ENCODE measurements at places on chromosomes 5 and 9. TPM values are rescaled to one million over a fixed set of nuclear protein-coding genes. Genes with fewer than 3 reads are reported as not detected.

DNA sequence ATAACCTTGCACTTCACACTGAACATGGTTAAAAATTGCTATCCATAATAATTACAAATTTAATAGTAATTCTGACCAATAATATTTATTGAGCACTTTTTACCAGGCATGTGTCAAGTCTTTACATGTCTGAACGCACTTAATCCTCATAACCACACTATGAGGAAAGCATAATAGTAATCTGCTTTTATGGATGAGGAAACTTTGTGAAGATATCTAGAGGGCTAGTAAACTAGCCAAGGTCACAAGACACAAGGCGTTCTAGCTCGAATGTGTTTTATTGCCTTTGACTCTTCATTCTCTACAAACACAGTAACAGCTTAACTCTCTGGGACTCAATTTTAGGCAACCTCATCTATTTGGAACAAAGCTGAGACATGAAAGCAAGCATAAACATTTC, 205.1 kb downstream of the ARHGEF28 start:
- DNase-seq = no peak

- no peak for DNase-seq
These were observed 8.8 kb upstream of the WDR5 start for GRCh38 chr9:134127065-134127580.

DNA sequence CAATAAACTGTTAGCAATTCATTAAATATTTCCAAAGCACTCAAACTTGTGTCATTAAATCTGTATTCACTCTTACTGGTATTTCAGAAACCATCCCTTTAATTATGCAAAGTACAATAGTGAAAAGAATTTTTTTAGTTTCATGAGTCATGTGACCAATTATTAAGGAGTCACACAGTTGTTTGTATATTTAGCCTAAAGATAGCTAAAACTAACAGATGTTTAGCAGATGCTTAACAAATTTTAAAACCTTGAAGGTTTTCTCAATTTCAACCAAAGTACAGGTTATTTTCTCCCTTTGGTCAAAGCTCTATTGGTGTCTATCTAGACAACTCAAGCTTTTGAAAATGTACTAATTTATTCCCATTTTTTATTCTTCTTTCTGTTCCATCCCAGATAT, 44.1 kb downstream of the PJA2 start:
- DNase-seq = no peak

- no peak for DNase-seq
These were observed 187.8 kb downstream of the DEPDC1B start for GRCh38 chr5:60512117-60512516.

DNA sequence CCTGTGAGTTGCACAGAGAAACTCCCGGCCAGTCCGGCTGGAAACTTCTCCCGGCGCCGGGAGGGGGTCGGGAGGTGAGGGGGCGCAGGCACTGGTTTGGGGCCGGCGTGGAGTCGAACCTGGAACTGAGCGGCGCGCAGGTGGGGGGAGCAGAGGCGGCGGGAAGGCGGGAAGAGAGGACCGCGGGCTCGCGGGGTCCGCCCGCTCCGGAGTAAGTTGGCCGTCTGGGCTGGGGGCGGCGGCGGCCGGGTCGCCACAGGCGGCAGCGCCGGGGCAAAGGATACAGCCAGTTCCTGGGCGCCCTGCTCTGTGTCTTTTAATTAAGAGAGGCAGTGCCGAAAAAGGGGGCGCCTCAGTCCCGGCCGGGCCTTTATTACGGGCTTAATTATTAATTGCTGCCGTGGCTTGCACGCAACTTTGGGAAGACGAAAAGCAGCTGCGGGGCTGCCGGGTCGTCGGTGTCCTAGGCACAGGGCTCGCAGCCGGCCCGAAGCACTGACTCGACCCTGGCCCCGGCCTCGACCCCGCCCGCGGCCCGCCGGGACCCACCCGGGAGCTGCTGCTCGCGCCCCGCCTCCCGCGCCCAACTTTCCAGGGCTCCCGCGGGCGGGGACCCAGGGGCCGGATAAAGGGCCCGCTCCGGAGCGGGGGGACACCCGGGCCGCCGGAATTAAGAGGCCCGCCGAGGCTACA, 1.1 kb downstream of the NTNG2 start:
- DNase-seq = no peak

DNA sequence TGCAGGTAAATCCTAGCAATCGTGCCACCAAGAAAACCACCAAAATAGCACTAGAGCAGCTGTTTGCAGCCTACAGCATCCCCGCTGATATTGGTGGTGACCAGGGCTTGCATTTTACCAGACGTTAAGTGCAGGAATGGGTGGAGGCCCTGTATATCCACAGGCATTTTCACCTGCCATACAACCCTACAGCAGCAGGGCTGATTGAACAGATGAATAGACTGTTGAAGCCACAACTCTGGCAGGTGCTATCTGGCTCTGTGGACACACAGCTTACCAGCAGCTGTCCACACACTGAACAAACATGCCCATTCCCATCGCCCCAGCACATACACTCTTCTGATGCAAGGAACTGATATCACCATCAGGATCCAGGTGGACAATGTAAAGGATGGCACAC, 154.5 kb upstream of the APC start:
- no peak for DNase-seq

DNA sequence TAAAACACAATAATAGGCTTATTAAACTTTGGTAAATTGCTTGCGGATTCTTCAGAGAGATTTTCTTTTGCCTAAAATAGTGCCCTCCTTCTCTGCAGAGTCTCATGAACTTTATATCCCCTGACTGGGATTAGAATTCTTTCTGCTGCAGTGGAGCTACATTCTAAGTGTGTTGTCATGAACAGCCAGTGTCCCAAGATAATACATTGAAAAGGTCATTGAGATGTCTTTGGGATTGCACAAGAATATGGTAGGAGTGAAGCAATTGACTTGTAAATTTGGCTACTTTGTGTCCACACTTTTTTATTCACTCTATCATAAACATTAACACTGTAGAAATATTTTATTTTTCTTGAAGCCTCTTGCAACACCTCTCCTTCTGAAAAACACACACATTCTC, 604.5 kb downstream of the GABRG2 start:
- no peak for DNase-seq

GRCh38 chr5:125112196-125112595, 365.8 kb upstream of the ZNF608 start:
- DNase-seq = no peak

DNA sequence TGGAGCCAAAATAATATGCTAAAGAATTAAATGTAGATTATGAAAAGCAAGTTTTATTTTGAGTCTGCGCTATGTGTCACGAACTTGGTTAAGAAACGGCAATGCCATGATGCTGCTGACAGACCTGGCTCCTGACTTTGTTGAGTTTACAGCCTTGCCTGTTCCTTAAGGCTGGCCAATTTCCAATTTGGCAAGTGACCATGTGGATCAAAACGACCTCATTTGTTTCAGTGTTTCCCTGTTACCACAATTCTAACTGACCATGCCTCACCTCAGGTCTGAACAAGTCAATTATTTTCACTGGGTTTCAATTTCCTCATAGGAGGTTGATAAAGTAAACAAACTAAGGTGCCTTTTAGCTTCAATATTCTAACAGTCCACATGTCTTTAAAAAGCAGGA, 461.4 kb downstream of the ZNF608 start:
- DNase-seq = no peak

GRCh38 chr5:176725521-176726280, 78.4 kb downstream of the TSPAN17 start:
- DNase-seq = no peak

DNA sequence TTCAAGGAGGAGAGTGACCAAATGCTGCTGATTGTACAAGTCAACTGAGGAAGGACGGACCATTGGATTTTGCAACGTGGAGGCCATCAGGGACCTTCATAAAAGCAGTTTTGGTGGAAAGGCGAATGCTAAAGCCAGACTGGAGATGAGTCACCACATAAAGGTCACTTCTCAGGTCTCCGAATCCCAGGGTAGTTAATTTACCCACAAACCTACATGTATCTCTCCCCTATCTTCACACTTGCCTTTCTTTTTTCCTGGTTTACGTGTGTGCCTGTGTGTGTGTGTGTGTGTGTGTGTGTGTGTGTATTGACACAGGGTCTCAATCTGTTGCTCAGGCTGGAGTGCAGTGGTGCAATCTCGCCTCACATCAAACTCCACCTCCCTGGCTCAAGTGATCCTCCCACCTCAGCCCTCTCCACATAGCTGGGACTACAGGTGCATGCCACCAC, 4.6 kb upstream of the CTNNA1 start:
- no peak for DNase-seq

GRCh38 chr9:126991183-126991582, 76.6 kb downstream of the RALGPS1 start:
- no peak for DNase-seq

GRCh38 chr5:138129347-138129746, 9.9 kb downstream of the NME5 start:
- DNase-seq = no peak

GRCh38 chr9:89619019-89619418, 14.2 kb downstream of the GADD45G start:
- DNase-seq = no peak

GRCh38 chr9:123584202-123585176, 228.5 kb downstream of the CRB2 start:
- no peak for DNase-seq

DNA sequence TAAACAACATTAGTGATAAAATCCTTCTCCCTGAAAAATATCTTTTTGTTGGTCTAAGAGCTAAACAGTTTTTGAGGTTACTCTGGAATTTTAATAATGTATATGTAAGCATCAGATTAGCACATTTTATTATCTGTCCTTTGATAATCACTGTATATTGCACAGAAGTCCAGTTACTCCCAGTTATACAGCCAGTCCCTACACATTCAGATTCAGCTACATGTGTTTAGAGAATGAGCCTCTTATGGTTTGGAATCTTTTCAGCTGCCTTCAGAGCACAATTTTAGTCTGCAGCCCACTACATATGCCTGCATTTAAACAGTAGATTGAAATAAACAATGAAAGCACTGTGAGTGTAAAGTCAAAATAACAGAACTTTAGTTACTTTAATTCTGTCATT, 438.2 kb downstream of the ARHGEF28 start:
- no peak for DNase-seq

DNA sequence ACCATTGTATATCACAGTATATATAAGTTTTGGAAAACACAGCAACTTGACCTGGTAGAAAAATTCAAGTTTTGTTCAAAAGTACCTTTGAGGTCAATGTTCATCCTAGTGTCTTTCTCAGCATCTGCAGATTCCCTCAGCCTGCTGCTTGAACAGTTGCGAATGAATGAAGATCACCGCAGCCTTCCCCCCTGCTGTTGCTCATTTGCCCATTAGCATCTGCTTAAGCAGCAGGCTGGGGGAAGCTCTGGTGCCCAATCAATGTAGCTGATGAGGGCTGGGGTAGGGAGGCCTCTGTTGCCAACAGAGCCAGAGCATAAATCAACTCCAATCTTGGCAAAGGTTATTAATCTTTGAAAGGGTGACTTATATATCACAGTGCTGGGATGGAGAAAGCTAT, 586.5 kb upstream of the PTPRD start:
- DNase-seq = no peak

WDR31 gene
- total RNA-seq = 12.9 TPM

ADRB2 gene
- total RNA-seq = 2.8 TPM

GCNT4 gene
- 1.4 TPM for total RNA-seq

C1QTNF3 gene
- 8.3 TPM for total RNA-seq

RORB gene
- not detected for total RNA-seq

GRM6 gene
- total RNA-seq = not detected

TMEM8B gene
- 6.4 TPM for total RNA-seq

CTSV gene
- total RNA-seq = 47.3 TPM
